ENCODE measurements at places on chromosomes 12 and 14. TPM values are rescaled to one million over a fixed set of nuclear protein-coding genes. Genes with fewer than 3 reads are reported as not detected.

Gene C12orf54
- total RNA-seq = not detected

Gene RERG
- total RNA-seq = 0.20 TPM

Gene PUS1
- total RNA-seq = 61.4 TPM

Gene ANO4
- not detected for total RNA-seq

Gene SVOP
- total RNA-seq = not detected

Gene IL22
- 4.1 TPM for total RNA-seq

Gene TSPAN19
- not detected for total RNA-seq

Gene TAS2R13
- 2.8 TPM for total RNA-seq

Gene CACNA2D4
- 15.1 TPM for total RNA-seq

Gene UNC119B
- total RNA-seq = 20.3 TPM

Gene GARIN6
- not detected for total RNA-seq

Gene PTGER2
- total RNA-seq = 140 TPM

Gene FAM186B
- total RNA-seq = 0.29 TPM

Gene ACOT6
- not detected for total RNA-seq

Gene CHST11
- total RNA-seq = 122 TPM

Gene KRT83
- total RNA-seq = not detected

Gene SIX1
- total RNA-seq = 1.2 TPM

Gene KRT72
- total RNA-seq = 1.6 TPM

Gene LTBP2
- total RNA-seq = 0.07 TPM

Gene KCNA1
- total RNA-seq = not detected

Gene ATF7IP
- 104 TPM for total RNA-seq

Gene LUM
- not detected for total RNA-seq

Gene PTPRO
- 8.3 TPM for total RNA-seq

Gene LMNTD1
- total RNA-seq = not detected

Gene GZMH
- 15.4 TPM for total RNA-seq

All from T-helper 1 cell treated with Interleukin-12 subunit alpha and Interleukin-12 subunit beta and Interleukin-4 antibody, amounts not matched to agents 30 ng/mL and 1 ng/mL, for 36 hours (primary cell).